ENCODE measurements at places on chromosomes 11 and 22.

DNA sequence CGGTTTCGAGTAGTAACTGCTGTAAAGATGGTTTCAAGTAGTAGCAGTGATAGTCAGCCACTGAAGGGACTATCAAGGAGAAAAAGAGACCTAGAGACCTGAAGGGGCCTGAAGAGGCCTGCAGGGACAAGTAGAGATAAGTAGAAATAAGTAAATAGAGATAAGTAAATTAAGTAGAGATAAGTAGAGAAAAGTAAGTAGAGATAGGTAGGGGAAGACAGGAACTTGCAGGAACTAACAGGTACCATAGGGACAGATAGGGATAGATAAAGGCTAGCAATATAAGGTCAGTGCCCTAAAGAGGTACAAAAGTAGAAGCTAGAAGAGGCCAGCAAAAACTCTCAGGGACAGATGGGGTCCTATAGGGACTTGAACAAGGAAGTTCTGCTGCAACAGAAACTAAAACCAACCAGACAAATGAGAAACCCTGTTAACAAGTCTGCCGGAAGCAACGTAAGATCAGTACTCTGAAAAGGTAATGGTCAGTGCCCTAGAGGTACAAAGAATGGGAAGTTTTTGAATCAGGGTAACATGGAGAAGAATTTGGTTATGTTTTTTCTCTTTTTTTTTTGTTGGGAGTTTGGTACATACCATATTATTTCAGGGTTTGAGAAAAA lies 9.6 kb upstream of the SC5D start:
- DNase-seq, result no peak

- DNase-seq, result no peak
Measured at GRCh38 chr22:38411016-38411415, 44.0 kb downstream of the KCNJ4 start.

DNA sequence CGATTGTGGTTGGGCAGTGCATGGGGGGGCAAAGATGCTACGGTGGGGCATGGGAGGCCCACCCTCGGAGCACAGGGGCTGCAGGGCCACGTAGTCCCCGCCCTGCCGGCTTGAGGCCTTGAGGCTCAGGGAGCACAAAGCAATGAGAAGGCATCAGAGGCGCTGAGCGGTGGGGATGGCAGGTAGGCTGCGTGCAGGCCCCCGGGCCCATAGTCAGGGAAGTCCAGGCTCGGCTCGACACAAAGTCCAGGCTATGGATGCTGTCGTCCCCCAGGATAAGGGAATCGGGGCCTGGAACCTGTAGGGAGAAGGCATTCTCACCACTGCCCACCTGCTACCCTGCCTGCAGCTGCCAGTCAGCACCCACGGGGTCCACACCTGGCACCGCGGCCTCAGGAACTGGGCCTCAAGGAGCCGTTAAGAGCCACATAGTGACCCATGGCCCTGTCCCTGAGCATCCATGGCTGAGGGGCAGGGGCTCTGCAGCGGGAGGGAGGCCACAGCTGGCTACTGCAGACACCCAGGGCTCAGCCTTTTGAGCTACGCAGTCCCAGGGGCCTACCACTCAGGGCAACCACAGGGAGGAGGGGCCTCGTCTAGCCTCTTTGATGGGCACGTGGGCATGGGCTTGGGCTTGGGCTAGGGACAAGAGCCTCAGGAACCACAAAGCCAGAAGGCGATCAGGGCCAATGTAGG lies 179.7 kb downstream of the IGLL1 start:
- DNase-seq, result no peak

DNA sequence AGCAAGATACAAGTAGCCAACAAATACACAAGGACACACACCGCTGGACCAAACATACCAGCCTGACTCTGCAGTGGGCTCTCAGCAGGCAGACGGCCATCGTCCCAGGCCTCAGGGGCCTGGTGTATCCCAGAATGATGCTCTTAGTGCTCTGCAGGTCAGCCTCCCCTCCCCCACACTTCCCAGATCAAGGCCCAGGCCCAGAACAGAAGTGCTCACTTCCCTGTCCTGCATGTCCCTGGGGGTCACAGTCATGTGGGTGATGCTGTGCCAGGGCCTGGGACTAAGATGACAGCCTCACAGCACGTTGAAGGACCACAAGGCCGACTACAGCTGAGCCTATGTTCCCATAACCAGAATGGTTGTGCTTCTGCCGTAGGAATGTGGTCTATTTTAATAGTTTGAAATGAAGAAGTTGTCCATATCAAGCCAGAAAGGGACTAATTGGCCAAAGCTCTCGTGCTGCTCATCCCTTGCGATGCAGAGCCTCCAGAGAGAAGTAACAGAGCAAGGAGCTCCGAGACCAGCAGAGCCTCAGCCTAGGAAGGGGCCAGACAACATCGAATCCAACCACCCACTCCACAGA lies 48.6 kb downstream of the GAB4 start:
- no peak for DNase-seq

DNA sequence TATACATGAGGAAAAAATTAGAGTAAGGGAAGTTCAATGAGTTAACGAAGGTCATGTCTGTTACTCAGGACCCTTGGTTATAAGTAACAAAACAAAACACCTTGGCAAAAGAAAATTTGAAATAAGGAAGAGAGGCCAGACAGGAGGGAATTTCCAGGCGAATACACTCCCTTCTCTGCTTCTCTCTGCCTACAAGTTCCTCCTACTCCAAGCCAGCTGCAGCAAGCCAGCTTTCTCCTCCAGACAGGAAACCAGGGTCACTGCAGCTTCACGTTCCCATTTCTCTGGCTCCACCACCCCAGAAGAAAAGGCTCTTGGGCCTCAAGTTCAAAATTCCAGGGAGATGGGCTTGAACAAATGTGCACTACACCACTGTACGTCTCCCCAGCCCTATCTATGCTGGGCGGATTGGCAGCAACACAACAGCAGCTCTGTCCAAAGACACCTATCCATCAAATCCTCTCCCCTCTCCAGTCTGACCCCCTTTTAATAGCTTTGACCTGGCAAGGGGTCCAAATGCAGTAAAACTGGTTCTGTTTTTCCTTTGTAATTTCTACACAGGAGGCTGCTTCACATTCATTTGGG lies 27.7 kb downstream of the SMCO4 start:
- no peak for DNase-seq

DNA sequence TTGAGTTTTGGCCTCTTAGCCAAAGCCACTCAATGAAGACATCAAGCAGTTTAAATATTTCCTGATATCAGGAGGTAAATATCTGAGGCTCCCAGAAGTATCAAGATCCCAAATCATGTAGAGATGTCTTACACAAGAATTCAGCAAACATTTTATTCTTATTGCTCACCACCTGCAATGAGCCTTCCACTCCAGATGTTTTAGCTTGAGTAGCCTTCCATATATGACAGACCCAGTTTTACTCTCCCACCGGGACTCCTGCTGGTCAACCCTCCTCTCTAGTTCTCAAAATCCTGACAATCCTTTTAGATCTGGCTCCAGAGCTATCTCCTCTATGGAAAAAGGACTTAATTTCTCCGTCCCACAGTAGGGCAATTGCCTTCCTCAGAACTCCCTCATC lies 404.4 kb downstream of the KCNA4 start:
- DNase-seq, result no peak

GRCh38 chr22:43205748-43206508 lies 19.0 kb upstream of the TTLL12 start:
- DNase-seq, result no peak

GRCh38 chr11:63889344-63889743 lies 27.6 kb downstream of the RCOR2 start:
- no peak for DNase-seq

DNA sequence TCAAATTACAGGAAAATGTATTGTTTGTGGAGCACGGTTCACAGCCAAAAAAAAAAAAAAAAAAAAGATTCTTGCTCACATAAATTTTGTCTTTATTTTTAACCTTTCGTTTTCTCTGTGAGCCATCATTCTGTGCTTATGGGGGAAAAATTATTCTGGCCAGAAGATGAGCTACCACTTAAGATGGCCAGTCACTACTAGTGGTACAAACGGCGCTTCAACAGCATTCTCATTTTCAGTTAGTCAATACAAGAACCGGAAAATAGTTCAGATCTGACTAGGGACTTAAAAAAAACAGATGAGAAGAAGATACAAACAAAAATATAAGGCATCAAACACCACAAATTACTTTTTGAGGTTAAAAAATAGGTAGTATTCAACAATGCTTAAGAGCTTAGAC lies 158.6 kb upstream of the CNTN5 start:
- no peak for DNase-seq

- no peak for DNase-seq
Measured at GRCh38 chr11:116553482-116553881, 219.3 kb downstream of the BUD13 start.

DNA sequence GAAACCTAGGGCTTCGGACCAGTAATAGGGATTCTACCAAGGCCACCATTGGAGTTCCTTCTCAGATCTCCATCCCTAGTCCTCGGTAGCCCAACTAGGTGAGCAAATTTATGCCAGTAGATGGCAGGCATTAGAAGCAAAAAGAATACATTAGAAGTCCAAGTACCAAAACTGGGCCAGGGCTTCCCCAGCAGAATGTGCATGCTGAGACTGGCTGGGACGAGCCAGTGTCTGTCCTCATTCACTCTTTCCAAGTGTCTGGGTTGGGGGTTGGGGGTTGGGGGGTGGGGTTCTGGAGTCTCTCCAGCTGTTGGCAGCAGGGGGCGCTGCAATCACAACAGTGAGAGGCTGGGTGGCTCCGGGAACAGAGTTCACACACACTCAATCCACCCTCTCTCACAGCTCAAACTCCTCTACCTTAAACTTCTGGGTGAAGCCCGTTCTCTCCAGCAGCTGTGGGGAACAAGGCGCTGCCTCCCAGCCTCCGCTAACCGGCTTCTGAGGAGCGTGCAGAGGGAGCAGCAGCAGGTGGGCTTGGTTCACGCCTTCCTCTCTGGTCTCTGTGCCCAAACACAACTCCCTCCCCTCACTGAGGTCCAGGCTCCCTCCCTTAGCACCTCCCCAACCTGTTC lies 57.5 kb downstream of the BTG4 start:
- DNase-seq, result peak; percentile 62

- DNase-seq, result no peak
Measured at GRCh38 chr22:44220727-44221680, 40.3 kb downstream of the PARVG start.

- DNase-seq, result no peak
Measured at GRCh38 chr11:121755191-121755590, 302.4 kb upstream of the SORL1-AS1 start.

DNA sequence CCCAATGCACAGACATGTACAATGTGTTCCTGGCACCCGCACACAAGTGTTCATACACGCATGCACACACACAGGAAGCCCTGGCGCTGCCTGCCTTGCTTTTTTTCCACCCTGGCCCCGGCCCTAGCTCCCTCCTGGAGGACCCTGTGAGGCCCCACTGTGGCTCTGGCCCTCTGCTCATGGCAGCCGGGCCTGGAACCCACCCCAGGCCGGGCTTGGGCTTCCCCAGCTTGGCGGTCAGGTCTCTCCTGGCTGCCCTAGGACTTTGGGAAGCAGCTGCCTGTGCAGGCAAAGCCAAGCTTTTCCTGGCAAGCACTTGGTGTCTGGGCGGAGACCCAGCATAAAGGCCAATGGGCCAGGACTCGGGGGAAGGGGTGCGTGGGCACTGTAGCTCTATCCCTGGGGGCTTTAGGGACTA lies 30.5 kb downstream of the CD82 start:
- no peak for DNase-seq

DNA sequence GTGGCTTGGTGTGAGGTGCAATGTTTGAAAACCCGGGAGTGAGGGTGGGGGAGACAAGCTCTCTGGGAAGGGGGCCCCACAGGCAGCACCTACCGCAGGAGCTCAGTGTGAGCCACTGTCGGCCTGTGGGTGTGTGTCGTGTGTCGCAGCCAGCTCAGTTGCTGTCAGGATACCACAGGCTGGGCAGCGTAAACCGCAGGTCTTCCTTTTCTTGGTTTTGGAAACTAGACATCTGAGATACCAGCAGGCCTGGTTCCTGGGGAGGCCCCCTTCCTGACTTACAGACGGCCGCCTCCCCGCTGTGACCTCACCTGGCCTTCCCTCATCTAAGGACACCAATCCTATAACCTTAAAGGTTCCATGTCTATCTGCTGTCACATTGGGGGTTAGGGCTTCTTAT lies 19.4 kb downstream of the IRF7 start:
- no peak for DNase-seq

DNA sequence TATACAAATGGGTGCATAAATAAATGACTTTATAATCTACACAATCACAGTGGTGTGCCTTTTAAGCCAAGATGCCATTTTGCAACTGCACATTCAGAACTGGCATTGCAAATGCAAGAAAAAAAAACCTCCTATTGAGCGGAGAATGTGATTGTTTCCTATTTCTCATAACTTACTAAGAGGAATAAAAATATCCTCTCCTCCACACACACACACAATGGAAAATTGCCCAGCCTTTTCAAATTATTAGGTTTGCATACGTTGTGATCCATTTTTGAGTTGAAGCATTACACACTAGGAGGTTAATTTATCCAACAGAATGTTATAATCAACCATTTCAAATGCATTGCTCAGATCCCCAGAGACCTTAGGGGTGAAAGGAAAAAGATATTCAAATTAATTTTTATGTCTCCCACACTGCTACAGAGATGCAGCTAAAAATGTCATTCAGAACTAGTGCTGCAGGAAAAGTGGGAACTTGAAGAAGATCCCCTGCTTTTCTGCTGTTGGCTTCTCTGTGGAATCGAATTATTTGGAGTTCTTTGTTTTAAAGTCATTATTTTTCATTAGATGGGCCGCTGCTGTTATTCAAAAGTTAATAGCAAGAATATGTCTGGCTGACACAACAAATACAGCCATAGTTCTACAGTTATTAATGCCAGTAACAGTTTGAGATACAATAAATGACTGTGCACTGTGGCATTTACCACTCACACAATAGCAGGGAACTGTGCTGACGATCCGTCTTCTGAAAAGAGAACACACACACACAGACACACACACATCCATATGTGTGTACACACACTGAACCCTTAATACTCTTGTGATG lies 299.9 kb upstream of the ANO5 start:
- DNase-seq, result no peak

All from amniotic epithelial cell (primary cell).